IMR-90 (cell line): ENCODE measurements at places on chromosomes 2 and 18. TPM values are rescaled to one million over a fixed set of nuclear protein-coding genes. Genes with fewer than 3 reads are reported as not detected.
A peak's percentile ranks its signal among the peaks of the same experiment; 100 is the strongest.

GRCh38 chr18:58682429-58683069, 11.3 kb downstream of the MALT1 start:
- H3K27ac ChIP-seq: no peak overlapping the region
- DNase-seq: peak; percentile 74
- H3K27me3 ChIP-seq: no peaks in the 10 kb centered on the region
- H3K4me3 ChIP-seq: no peak overlapping the region

DNA sequence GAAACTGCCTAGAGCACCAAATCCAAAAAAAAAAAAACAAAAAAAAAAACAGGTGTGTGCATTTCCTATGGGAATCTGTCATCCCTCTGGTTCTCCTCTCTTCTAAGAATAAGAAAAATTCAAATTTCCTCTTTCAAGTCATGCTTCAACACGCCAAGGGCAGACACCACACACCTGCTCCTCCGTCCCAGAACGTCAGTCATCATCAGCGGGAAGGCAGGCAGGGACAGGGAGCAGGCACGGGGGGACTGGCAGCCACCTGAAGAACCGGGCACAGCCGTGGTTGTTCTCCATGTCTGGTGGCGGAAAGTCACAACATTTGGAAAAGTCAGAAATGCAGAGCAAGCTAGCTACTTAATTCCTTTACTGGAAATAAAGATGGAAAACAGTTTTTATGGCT, 214.8 kb downstream of the IKZF2 start:
- DNase-seq: no peak
- no peaks in the 10 kb centered on the region for H3K36me3 ChIP-seq
- H3K4me3 ChIP-seq: no peak overlapping the region
- no peak overlapping the region for H3K27ac ChIP-seq

- H3K27me3 ChIP-seq: no peaks in the 10 kb centered on the region
- H3K4me3 ChIP-seq: no peak overlapping the region
- H3K4me1 ChIP-seq: no peaks in the 10 kb centered on the region
- no peaks in the 10 kb centered on the region for H3K36me3 ChIP-seq
- H3K27ac ChIP-seq: no peak overlapping the region
These were observed 8.6 kb downstream of the ITGA4 start for GRCh38 chr2:181465676-181466375.

GRCh38 chr2:229133155-229133772, 137.8 kb downstream of the PID1 start:
- DNase-seq: peak; percentile 12
- H3K4me1 ChIP-seq: no peaks in the 10 kb centered on the region
- H3K27ac ChIP-seq: no peak overlapping the region
- no peaks in the 10 kb centered on the region for H3K27me3 ChIP-seq

DNA sequence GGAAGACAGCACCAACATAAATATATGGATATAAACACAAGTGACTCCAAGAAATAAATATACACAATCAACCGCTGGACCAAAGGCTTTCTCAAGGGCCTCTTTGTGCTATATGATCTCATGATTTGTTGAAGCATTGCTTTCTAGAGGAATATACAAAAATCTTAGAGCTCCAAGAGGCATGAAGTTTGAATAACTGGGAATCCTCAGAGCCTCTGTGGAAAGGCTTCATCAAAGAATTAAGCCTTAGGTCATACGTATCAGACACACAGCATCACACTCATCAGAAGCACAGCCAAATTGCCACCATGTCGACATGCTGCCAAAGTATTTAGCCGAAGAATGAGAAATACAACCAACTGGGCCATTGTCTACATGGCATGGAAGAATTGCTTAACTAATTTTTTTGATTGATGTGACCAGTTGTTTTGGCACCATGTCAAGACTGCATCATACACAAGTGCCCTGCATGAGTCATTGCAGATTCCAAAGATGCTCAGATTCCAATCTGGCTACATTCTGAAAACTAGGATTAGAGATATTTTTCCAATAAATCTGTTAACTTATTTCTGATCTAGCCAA, 860.6 kb upstream of the ZEB2 start:
- H3K36me3 ChIP-seq: no peaks in the 10 kb centered on the region
- H3K4me3 ChIP-seq: no peak overlapping the region
- H3K27me3 ChIP-seq: no peaks in the 10 kb centered on the region
- DNase-seq: peak; percentile 71

- H3K27me3 ChIP-seq: no peaks in the 10 kb centered on the region
- H3K4me1 ChIP-seq: peaks cover 9% of the 10 kb centered on the region
- no peak for DNase-seq
- H3K27ac ChIP-seq: no peak overlapping the region
These were observed 282.1 kb upstream of the TRIB2 start for GRCh38 chr2:12434630-12435098.

DNA sequence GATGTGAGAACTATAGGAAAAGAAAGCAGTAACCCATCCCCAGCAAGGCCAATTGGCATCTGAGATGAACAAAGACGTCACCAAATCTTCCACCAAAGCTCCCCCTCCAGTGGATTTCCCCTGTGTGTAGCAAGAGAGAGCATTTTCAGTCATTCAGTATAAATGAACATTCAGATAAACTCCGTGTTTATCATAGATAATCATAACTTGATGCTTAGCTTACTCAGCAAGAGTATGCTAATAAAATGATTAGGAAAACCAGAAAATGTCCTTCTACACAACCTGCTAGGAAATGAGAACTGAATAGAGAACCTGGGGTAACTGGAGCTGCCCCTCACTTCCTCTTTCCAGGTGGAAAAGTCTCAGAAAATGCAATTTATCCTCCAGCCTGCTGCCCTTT, 198.0 kb upstream of the CCDC150 start:
- H3K4me3 ChIP-seq: no peak overlapping the region
- H3K27me3 ChIP-seq: no peaks in the 10 kb centered on the region
- H3K27ac ChIP-seq: no peak overlapping the region
- DNase-seq: peak; percentile 10
- H3K4me1 ChIP-seq: no peaks in the 10 kb centered on the region

DNA sequence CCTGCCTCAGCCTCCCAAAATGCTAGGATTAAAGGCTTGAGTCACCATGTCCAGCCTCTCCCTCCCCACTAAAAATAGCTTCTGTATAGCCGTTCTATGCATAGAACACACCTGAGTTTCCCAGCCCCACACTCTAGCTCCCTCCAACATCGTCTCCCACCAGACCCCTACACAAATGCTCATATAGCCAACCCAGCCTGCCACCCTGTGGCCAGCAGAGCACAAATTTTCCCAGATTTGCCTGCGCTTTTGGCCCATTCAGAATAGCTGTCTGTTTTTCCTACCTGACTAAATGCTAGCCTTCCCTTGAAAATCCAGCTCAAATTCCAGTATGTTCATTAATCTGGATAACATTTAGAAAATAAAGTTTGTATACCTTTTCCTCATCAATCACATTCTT, 22.8 kb downstream of the TRABD2A start:
- no peak overlapping the region for H3K27ac ChIP-seq
- H3K27me3 ChIP-seq: no peaks in the 10 kb centered on the region

DNA sequence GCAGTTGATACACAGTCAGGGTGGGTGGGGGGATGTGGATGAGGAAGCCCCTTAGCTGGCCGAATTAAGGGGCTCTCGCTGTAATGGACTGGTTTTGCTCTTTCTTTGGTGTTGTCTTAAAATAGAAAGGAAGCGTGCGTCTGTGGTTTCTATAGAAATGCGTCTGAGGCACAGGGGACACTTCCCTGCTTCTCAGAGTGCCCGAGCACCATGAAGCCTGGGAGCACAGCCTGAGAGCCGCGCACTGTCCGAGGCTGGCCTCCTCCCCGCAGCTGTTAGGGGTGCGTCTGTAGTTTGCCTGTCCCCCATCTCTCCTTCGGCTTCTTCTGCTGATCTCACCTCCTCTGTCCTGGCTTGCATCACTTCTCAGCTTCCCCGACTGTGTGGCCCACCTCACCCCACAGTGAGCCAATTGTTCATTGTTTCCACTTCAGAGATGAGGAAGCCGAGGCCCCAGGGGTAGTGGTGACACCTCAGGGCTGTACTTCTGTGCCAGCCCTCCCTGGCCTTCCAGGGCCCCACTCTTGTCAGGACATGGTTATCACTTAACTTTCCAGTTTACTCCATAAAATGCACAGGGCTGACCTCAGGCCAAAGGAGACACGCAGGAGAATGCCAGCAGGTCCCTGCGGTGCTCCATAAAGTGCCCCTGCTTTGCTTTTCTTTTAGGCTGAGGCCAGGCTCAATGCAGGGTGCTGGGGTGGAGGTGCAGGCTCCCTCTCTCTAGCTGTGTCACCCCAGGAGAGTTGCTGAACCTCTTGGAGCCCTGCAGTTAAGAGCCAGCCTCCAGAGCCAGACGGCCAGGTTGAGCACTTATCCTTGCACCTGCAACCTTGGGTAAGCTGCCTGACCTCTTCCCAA, 210.6 kb downstream of the SEPTIN10 start:
- H3K4me1 ChIP-seq: peaks cover 2% of the 10 kb centered on the region
- no peak overlapping the region for H3K4me3 ChIP-seq
- no peak for DNase-seq
- H3K27ac ChIP-seq: no peak overlapping the region
- no peaks in the 10 kb centered on the region for H3K27me3 ChIP-seq

GRCh38 chr2:55976681-55977080, 53.1 kb upstream of the EFEMP1 start:
- H3K36me3 ChIP-seq: no peaks in the 10 kb centered on the region
- H3K4me3 ChIP-seq: no peak overlapping the region
- H3K27me3 ChIP-seq: no peaks in the 10 kb centered on the region
- no peak overlapping the region for H3K27ac ChIP-seq
- H3K4me1 ChIP-seq: no peaks in the 10 kb centered on the region; the same call in 1 of the 2 replicates

GRCh38 chr2:15803543-15804245, 136.7 kb upstream of the MYCN start:
- H3K4me3 ChIP-seq: no peak overlapping the region
- no peak for DNase-seq
- H3K36me3 ChIP-seq: no peaks in the 10 kb centered on the region
- H3K27me3 ChIP-seq: no peaks in the 10 kb centered on the region
- H3K4me1 ChIP-seq: no peaks in the 10 kb centered on the region

DNA sequence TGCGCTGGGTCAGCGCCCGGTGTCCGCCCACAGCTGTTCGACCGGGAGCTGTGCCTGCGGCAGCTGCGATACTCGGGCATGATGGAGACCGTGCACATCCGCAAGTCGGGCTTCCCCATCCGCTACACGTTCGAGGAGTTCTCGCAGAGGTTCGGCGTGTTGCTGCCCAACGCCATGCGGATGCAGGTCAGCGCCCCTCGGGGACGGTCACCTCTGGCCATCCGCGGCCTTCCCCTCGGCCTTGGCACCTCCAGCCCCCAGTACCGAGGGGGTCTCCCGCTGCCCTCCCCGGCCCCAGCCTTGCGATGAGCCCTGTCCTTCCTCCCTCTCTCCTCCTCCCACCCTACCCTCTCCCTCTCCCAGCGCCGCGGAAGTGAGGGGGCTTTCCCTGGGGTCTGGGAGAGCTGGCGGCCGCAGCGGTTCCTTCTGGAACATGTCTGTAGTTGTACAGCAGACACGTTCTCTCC, 53.2 kb upstream of the GPR17 start:
- H3K4me3 ChIP-seq: no peak overlapping the region
- no peaks in the 10 kb centered on the region for H3K36me3 ChIP-seq
- no peak for DNase-seq
- no peaks in the 10 kb centered on the region; the same call in 1 of the 2 replicates for H3K27me3 ChIP-seq
- no peaks in the 10 kb centered on the region for H3K4me1 ChIP-seq

Gene HSBP1L1
- 7.8 and 8.6 TPM in 2 replicates for total RNA-seq

Gene ABCB11
- total RNA-seq: not detected in 2 replicates

Gene KRTCAP3
- total RNA-seq: not detected in 2 replicates

Gene RGPD3
- total RNA-seq: 0.18 and 0.56 TPM in 2 replicates

Gene UPP2
- not detected in 2 replicates for total RNA-seq

Gene NOL4
- total RNA-seq: not detected in 2 replicates

Gene SATB2
- 8.4 and 9.2 TPM in 2 replicates for total RNA-seq

Gene VIL1
- total RNA-seq: not detected in 2 replicates
